Panc1 (cell line): ENCODE measurements at places on chromosomes 11 and 22.
A peak's percentile ranks its signal among the peaks of the same experiment; 100 is the strongest.

DNA sequence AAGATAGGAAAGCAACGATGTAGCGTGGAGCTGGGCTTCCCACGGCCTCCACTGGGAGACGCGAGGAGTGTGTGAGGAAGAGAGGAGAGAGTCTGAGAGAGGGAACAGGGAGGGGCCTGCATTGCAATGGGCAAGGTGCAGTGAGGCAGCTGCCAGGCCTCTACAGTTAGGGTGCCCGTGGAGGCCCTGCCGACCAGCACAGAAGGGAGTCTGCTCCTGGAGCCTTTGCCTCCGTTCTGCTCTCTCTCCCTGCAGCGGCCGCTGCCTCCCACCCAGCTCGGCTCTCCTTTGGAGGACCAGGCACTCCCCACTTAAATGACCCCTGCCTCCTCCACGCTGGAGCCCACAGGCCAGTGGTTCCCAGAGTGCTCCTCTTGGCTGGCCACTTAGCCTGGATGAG, 181.7 kb downstream of the EFCAB6 start:
- H3K36me3 ChIP-seq = no peaks in the 10 kb centered on the region
- no peaks in the 10 kb centered on the region for H3K27me3 ChIP-seq
- H3K27ac ChIP-seq = no peak overlapping the region
- DNase-seq = no peak

DNA sequence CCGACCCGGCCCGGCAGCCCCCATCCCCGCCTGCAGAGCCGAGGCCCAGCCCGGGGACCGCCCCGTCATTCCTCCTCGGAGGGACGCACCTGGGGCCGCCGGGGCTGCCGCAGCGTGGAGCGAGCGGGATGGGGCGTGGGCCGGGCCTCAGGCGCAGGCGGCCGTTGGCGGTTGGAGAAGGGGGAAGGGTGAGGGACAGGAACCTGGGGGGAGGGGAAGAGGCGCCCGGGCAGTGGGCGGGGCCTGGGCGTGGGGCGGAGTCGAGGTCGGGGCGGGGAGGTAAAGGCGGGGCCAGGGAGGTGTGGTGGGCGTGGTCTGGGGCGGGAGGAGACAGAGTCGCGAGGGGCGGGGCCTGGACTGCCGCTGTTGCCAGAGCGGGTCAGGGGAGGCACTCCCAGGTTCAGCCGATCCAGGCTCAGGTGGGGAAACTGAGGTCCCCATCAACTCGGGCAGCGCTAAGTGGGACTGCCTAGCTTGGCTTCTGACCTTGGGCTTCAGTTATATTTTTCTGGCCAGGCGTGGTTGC, at the start of gene TESMIN:
TESMIN (minus strand) TSS at position 190 of the 526 bp plus-strand sequence. CDS start 860 bp downstream, outside the sequence.
- peaks cover 26% of the 10 kb centered on the region for H3K4me1 ChIP-seq
- peak within 1 kb of the TSS; percentile 36; the same call in 1 of the 2 replicates for H3K27ac ChIP-seq
- H3K4me3 ChIP-seq = peak within 1 kb of the TSS; percentile 55

DNA sequence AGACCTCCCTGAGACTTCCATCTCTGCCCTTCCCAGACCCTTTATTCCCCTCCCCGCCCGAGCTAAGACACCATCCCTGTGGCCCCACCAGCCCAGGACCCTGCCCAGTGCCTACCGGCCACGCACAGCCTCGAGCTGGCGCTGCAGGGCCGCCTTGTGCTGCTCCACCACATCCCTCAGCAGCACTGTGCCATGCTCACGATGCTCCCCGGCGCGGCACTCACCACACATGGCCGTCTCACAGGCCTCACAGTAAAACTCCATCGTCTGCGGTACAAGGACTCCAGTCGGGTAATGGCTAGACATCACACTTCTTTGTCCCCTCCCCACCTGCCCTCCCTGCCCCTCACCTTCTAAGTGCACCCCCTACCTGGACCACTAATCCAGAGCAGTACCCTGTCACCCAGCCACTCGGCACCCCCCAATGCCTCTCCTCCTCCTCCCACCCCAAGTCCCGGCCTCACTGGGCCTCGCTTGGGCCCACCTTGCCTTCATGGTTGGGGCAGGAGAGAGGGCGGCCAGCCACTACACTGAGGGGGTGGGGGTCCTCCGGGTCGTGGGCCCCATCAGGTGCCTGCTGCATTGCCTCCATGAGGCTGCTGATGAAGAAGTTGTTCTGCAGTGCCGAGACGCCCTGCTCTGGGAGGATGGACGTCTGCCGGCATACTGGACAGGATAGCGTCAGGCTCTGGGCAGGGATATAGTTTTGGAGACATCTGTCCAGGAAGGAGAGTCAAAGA, 16.0 kb downstream of the TRIM3 start:
- H3K27me3 ChIP-seq = no peaks in the 10 kb centered on the region
- H3K4me1 ChIP-seq = no peaks in the 10 kb centered on the region
- DNase-seq = no peak
- no peak overlapping the region for H3K27ac ChIP-seq
- H3K36me3 ChIP-seq = no peaks in the 10 kb centered on the region; the same call in 1 of the 2 replicates

DNA sequence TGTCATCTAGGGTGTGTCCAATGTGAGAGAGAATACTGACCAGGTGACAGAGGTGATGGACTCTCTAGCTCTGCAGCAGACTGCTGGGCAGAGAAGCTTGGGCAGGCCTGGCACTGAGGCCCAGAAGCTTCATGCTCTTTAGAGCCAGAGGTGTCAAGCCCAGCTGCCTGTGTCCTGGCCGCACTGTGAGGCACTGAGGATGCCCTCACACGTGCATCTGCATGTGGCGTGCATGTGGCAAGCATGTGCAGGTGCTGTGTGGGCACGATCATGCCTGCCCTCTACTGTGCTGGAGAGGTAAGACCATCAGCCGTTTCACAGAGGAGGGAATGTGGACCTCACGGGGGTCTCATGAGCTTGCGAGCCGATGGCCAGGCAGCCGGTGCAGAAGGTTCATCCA, 15.8 kb upstream of the TXNRD2 start:
- no peak overlapping the region for H3K27ac ChIP-seq
- H3K36me3 ChIP-seq = no peaks in the 10 kb centered on the region
- DNase-seq = no peak
- no peak overlapping the region for H3K4me3 ChIP-seq
- H3K27me3 ChIP-seq = no peaks in the 10 kb centered on the region
- peaks cover 6% of the 10 kb centered on the region for H3K4me1 ChIP-seq

GRCh38 chr11:106983991-106984390, 34.3 kb downstream of the GUCY1A2 start:
- H3K36me3 ChIP-seq = no peaks in the 10 kb centered on the region

GRCh38 chr11:66489636-66490035, 9.4 kb downstream of the DPP3 start:
- H3K27ac ChIP-seq = no peak overlapping the region
- H3K36me3 ChIP-seq = peaks cover 5% of the 10 kb centered on the region; the same call in 1 of the 2 replicates
- H3K27me3 ChIP-seq = no peaks in the 10 kb centered on the region
- DNase-seq = no peak
- no peaks in the 10 kb centered on the region for H3K4me1 ChIP-seq
- H3K4me3 ChIP-seq = no peak overlapping the region

GRCh38 chr11:2744166-2744565, 44.4 kb upstream of the KCNQ1OT1 start:
- no peak overlapping the region for H3K4me3 ChIP-seq
- H3K4me1 ChIP-seq = peaks cover 19% of the 10 kb centered on the region
- no peak overlapping the region for H3K27ac ChIP-seq
- H3K36me3 ChIP-seq = no peaks in the 10 kb centered on the region
- no peak for DNase-seq
- H3K27me3 ChIP-seq = no peaks in the 10 kb centered on the region

DNA sequence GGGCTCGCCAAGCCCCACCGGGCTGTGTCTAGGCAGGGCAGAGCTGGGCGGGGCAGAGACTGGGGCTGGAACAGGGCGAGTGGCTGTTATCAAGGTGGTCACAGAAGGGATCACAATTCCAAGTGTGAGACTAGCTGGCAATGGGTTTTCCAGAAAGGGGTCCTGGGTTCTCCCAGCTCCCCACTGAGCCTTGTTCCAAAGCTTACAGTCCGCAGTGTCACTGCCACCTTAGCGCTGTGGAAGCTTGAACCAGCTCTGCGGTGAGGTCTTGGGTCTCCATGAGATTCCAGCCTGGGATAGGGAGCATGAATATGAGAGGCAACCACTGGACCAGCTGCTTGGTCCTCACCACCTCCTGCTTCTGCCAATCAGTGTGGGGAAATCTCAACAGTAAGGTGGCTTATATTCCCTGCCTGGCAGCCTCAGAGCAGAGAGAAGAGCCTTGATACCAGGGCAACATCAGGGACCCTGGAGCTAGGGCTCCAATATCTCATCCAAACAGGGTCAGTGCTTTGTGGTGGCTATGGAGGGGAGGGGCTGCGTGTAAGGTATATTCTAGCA, 831 bp downstream of the CD44 start:
- H3K36me3 ChIP-seq = peaks cover 20% of the 10 kb centered on the region
- H3K4me3 ChIP-seq = peak overlapping the region; percentile 98
- no peaks in the 10 kb centered on the region for H3K27me3 ChIP-seq
- DNase-seq = no peak
- peaks cover 60% of the 10 kb centered on the region for H3K4me1 ChIP-seq

- peak overlapping the region; percentile 51; the same call in 1 of the 2 replicates for H3K27ac ChIP-seq
- no peaks in the 10 kb centered on the region for H3K27me3 ChIP-seq
- H3K36me3 ChIP-seq = no peaks in the 10 kb centered on the region
- peak overlapping the region; percentile 7; the same call in 1 of the 2 replicates for H3K4me3 ChIP-seq
These were observed 3.5 kb downstream of the OSM start for GRCh38 chr22:30262917-30263741.

GRCh38 chr22:41841085-41841712, 8.3 kb downstream of the SREBF2 start:
- peaks cover 7% of the 10 kb centered on the region; the same call in 1 of the 2 replicates for H3K4me1 ChIP-seq
- no peaks in the 10 kb centered on the region; the same call in 1 of the 2 replicates for H3K36me3 ChIP-seq
- no peak overlapping the region for H3K4me3 ChIP-seq
- DNase-seq = no peak
- H3K27me3 ChIP-seq = no peaks in the 10 kb centered on the region
- H3K27ac ChIP-seq = no peak overlapping the region
